Fibroblast of skin of abdomen (primary cell): ENCODE measurements at places on chromosomes 16 and 17.

DNA sequence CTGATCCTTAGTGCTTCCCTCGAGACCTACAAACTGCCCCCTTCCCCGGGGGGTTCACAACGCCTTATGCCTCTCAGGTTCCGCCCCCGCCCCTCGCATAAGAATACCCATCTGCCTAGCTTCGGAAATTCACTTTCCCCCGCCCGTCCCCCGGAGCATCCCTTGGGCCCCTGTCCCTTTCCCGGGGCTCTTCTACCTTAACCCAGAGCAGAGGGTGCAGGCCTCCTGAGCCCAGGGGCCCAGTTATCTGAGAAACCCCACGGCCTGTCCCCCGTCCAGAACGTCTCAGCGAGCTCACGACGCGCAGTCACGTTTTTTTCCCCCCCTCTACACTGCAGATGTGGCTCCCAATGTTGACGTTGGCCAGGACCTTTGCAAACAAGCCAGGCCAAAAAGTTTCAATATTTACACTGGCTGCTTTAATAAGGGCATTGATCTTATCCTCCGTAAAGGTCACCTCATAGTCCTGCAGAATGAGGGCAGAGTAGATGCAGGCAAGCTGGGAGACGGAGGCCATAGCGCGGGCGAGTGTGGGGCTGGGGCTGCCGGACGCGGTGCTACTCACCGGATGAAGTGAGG lies 1.4 kb upstream of the NBR1 start:
- no peak for DNase-seq

DNA sequence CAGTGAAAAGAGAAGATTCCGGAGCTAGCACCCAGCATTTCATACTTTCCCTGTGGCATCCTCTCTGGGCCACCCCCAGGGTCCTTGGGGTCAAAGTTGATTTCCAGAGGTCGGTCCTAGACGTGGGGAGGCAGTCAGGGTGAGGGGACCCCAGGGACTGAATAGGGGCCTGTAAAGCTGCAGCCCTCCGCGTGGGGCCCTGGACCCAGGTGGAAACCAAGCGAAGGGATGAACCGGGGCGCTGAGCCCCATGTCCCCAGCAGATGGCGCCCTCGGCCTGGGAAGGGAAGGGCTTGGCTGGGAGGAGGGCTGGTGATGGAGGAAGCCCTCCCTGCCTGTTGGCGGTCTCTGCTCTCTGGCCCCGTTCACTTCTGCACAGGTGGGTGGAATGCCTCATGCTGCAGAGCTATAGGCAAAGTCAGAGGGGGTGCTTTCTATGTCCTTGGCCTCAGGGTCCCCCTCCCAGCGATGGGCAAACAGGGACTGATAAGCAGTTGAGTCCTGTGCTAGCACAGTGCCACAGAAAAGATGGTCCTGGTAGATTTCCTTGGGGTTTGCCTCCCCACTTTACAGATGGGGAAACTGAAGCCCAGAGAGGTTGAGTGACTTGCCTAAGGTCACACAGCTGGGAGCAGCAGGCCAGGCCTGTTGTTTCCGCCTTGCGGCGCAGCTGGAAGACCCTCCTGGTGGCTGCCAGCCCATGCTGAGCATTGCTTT lies 163.4 kb upstream of the CIBAR2 start:
- peak; percentile 45 for DNase-seq

- no peak for DNase-seq
Observed at GRCh38 chr17:8253801-8254200, 4.7 kb downstream of the PFAS start.

DNA sequence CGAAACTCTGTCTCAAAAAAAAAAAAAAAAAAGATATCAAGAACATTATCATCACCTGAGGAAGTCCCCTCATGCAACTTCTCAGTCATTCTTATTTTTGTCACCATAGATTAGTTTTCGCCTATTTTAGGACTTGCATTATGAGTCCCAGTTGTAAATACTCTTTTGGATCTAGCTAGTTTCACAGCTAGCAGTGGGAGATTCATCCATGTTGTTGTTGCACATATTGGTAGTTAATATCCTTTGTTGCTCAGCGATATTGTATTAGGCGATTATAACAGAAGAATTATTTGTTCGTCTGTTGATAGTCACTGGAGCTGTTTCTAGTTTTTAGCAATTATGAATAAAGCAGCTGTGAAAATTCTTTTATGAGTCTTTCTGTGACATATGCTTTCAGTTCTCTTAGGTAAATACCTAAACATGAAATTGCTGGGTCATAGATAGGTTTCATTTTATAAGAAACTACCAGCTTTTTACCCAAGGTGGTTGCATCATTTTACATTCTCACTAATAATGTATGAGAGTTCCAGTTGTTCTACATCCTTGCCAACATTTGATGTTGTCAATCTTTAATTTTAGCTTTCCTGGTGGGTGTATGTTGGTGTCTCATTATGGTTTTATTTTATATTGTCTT lies 40.7 kb upstream of the MAP3K14 start:
- no peak for DNase-seq

DNA sequence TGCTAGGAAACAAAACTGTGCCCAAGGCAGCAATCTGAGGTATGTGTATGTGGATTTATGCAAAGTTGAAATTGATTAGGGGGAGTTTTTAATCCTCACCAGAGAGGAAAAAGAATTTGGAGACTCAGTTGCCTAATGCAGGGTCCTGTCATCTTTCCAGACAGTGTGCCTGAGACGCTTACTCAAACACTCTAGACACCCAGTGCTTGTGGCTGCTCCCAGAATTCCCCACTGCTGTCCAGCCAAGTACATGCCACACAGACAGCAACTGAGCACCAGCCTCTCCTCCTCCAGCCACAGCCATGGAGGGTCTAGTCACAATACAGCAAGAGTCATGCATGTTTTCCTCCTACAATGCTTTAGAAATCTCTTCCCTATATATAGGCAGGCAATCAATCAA lies 118.1 kb downstream of the HIC1 start:
- peak; percentile 65 for DNase-seq
